ENCODE measurements at places on chromosomes 7 and 10. TPM values are rescaled to one million over a fixed set of nuclear protein-coding genes. Genes with fewer than 3 reads are reported as not detected.
A peak's percentile ranks its signal among the peaks of the same experiment; 100 is the strongest.

GRCh38 chr7:31744294-31744874 lies 57.4 kb downstream of the PPP1R17 start:
- no peaks in the 10 kb centered on the region for H3K27me3 ChIP-seq
- H3K4me3 ChIP-seq: no peak overlapping the region
- H3K36me3 ChIP-seq: no peaks in the 10 kb centered on the region
- H3K4me1 ChIP-seq: no peaks in the 10 kb centered on the region

The MRC1 gene
- 1.4 TPM for total RNA-seq

GRCh38 chr7:31458203-31458602 lies 55.7 kb upstream of the ITPRID1 start:
- H3K27ac ChIP-seq: no peak overlapping the region
- no peak for DNase-seq
- no peak overlapping the region for H3K4me3 ChIP-seq

The SMKR1 gene
- 11.6 TPM for total RNA-seq

The HOXA5 gene
- not detected for total RNA-seq

The ADAM12 gene
- 0.11 TPM for total RNA-seq

DNA sequence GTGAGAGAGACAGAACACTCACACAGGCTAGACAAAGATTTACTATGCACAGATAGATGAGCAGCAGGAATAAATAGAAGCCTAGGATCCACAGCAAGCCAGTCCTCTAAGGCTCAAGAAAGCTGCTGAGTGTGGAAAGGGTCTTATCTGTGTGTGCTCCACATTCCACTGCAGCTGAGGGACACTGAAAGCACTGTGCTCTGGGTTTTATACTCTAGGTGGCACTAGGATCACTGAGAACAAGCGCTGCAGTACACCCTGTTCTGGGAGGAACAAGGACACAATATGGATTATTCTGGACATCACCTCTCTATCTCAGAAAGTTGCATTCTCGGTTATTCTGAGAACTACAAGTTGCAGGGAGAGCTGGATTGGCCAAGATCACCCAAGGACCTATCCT lies 4.9 kb upstream of the KLHL7 start:
- H3K27me3 ChIP-seq: no peaks in the 10 kb centered on the region
- no peak for DNase-seq
- H3K4me1 ChIP-seq: peaks cover 5% of the 10 kb centered on the region
- no peak overlapping the region for H3K27ac ChIP-seq

- no peaks in the 10 kb centered on the region for H3K27me3 ChIP-seq
- no peak for DNase-seq
- H3K4me3 ChIP-seq: no peak overlapping the region
- no peaks in the 10 kb centered on the region for H3K36me3 ChIP-seq
- no peak overlapping the region for H3K27ac ChIP-seq
- no peaks in the 10 kb centered on the region for H3K4me1 ChIP-seq
Measured at GRCh38 chr10:131650169-131650705, 250.6 kb upstream of the PPP2R2D start.

GRCh38 chr10:22246680-22247391 lies 29.0 kb upstream of the EBLN1 start:
- no peak for DNase-seq
- H3K27ac ChIP-seq: no peak overlapping the region
- H3K27me3 ChIP-seq: no peaks in the 10 kb centered on the region
- H3K4me1 ChIP-seq: peaks cover 9% of the 10 kb centered on the region
- H3K36me3 ChIP-seq: no peaks in the 10 kb centered on the region

GRCh38 chr7:47354831-47355541 lies 226.9 kb downstream of the TNS3 start:
- no peaks in the 10 kb centered on the region for H3K4me1 ChIP-seq
- no peak overlapping the region for H3K27ac ChIP-seq
- no peak for DNase-seq

The WEE2 gene
- total RNA-seq: not detected

DNA sequence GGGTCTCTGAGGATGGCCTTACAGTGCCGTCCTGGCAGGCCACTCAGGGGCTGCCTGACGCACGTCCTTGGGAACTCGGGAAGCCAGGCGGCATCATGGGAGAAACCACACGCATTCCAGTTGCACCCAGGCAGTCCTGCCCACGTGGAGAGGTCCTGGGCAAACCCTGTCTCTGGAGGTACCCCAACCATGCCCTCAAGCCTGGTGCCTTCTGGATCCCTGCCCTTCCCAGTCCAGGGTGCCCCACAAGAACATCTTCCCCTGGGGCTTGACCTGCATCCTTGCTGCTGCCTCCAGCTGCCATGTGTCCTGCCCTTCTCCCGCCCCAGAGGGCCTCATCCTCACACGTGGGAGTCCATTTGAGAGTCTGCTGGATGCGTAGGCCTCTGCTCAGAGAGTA lies 200.3 kb upstream of the PPP2R2D start:
- no peak overlapping the region for H3K27ac ChIP-seq
- no peak for DNase-seq

- H3K4me1 ChIP-seq: peaks cover 16% of the 10 kb centered on the region
- no peaks in the 10 kb centered on the region for H3K36me3 ChIP-seq
- DNase-seq: no peak
- H3K27me3 ChIP-seq: no peaks in the 10 kb centered on the region
- H3K27ac ChIP-seq: peak overlapping the region; percentile 32
- H3K4me3 ChIP-seq: no peak overlapping the region
Measured at GRCh38 chr10:96650958-96651357, 64.1 kb upstream of the TM9SF3 start.

The ADARB2 gene
- total RNA-seq: not detected

DNA sequence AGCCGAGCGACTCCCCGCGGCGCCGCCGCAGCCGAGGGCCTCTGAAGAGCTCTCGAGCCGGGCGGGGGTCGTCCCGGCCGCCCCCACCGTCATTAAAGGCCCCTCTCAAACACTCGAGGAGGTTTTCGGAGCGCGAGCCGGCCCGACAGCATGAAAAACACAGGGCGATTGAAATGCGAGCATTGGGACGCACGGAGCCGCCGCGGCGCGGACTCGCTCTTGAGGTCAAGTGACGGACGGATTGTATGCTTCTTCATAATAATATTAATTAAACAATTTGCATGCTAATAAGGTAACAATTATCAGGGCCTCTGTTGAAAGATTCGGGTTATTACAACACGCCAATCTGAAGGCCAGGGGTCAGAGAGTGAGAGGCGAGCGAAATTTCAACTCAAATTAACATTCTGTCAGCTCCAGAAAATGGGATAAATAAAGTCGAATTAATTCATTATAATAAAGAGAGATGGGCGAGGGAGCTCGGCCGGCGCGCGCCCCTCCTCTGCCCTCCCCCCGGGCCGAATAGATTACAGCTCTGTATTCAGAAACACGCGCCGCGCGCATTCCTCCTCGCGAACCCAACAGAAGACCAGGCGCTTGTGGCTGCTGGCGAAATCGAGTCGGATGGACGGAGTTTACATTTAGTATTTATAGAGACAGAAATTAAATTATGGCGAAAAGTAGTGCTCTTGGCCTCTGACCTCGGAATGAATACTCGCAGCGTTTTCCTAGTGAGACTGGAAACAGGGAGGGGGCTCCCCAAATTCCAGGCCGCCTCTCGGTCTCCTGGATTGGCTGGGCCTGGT lies 2.1 kb upstream of the UNCX start:
- DNase-seq: no peak
- no peak overlapping the region for H3K4me3 ChIP-seq
- no peaks in the 10 kb centered on the region for H3K36me3 ChIP-seq
- no peak overlapping the region for H3K27ac ChIP-seq
- H3K27me3 ChIP-seq: peaks cover 66% of the 10 kb centered on the region
- H3K4me1 ChIP-seq: no peaks in the 10 kb centered on the region

All from CD8-positive, alpha-beta memory T cell (primary cell).